ENCODE measurements at places on chromosomes 3 and 15.
A peak's percentile ranks its signal among the peaks of the same experiment; 100 is the strongest.

DNA sequence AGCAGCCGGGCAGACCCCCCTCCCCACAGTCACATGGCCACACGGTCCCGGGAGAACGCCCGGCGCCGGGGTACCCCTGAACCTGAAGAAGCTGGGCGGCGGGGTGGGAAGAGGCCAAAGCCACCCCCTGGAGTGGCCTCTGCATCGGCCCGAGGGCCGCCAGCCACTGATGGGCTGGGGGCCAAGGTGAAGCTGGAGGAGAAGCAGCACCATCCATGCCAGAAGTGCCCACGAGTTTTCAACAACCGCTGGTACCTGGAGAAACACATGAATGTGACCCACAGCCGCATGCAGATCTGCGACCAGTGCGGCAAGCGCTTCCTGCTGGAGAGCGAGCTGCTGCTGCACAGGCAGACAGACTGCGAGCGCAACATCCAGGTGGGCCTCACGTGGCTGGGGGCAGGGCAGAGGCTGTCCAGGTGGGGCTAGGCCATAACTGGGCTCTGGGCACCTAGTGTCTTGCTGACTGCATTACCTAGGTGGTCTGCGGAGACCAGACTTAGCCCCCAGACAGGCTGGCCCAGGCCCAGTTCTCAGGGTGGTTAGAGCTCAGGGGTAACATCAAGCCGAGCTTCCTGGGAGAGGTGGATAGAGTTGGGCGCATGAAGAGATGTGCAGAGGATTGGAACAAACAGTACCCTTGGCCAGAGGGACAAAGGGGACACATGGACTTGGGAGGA, 6.1 kb downstream of the ZBTB47 start:
- no peak for DNase-seq

DNA sequence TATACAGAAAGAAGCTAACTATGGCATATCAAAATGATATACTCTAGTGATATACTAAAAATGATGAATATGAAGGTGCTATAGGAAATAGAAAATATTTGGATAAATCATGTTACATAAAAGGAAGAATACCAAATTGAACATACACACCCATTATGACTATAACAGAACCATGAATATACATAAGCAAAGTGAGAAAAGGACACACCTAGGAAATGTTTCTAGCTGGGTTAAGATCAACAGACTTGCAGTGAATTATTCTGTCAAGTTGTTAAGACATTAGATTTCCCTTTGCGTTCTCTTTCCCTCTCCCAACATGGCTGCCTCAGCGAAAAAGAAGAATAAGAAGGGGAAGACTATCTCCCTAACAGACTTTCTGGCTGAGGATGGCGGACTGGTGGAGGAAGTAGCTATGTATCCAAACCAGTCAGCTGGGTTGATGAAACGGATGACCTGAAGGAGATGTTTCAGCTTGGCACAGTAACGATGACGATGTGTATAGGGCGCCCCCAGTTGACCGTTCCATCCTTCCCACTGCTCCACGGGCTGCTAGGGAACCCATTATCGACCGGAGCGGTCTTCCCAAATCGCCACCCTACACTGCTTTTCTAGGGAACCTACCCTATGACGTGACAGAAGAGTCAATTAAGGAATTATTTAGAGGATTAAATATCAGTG, 20.2 kb upstream of the PARP14 start:
- peak; percentile 76 for DNase-seq

- no peak for DNase-seq
These were observed 10.7 kb downstream of the RBP2 start for GRCh38 chr3:139465636-139466035.

- DNase-seq, result no peak
These were observed 134.5 kb upstream of the SGO1 start for GRCh38 chr3:20320489-20320888.

DNA sequence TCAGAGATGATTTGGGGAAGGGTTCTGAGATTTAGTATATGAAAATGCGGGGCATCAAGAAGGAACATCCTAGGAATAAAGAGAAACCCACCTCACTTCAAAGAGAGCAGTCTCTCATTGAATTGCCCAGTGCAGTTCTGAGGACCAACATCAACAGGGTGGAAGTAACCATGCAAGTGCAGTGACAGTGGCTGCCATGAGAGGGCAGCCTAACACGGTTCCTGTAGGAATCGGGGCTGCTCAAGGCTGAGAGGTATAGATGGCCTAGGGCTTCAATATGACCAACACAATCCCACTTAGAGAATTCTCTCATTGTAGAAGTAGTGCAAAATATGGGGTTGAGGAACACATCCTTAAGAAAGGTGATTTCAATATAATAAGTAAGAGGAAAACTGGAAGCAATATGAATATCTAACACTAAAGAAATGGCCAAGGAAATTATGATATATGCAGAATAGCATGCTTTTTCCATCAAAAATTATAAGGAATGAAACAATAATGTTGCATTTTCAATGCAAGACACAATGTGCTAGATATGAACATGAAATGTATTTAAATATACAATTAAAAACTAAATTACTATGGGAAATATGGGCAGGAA, 51.1 kb upstream of the ARRDC4 start:
- peak; percentile 84 for DNase-seq
